Hematopoietic multipotent progenitor cell (in vitro differentiated cells): ENCODE measurements at places on chromosomes 16 and 17. TPM values are rescaled to one million over a fixed set of nuclear protein-coding genes. Genes with fewer than 3 reads are reported as not detected.
A peak's percentile ranks its signal among the peaks of the same experiment; 100 is the strongest.

- peak; percentile 72 for DNase-seq
Measured at GRCh38 chr17:29726715-29727252, 104.1 kb upstream of the CORO6 start.

- peak; percentile 60 for DNase-seq
Measured at GRCh38 chr16:56950881-56951771, 10.6 kb upstream of the CETP start.

UBB gene
- 2,360 TPM for total RNA-seq

- DNase-seq, result peak; percentile 68
Measured at GRCh38 chr17:77425791-77426641, 285.2 kb downstream of the SEC14L1 start.

GRCh38 chr16:26231647-26232046 lies 539.9 kb downstream of the HS3ST4 start:
- DNase-seq, result no peak

DNA sequence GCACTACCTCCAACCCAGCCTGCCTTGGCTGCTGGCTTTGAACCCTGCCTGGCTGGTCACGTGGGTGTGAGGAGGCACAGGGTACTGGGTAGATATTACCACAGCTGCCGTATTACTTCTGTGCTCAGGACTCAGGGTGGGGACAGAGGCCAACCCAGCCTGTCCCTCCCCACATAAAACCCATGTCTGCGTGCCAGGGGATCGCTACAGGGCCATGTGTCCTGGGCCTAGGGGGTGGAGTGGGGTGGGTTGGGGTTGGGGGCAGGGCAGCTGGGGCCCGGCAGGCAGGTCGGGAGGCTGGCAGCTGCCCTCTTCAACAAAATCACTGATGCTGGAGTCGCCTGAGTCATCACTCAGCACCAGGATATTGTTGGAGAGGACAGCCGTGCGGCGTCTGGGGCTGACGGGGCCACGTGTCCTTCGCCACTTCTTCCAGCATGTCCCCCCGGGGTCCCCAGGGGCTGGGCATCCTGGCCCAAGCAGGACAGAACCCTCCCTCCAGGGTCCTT lies 39.7 kb upstream of the PVALEF start:
- DNase-seq, result no peak

TEKT5 gene
- under 0.01 TPM for total RNA-seq

GRCh38 chr17:20256144-20256543 lies 211.2 kb downstream of the LGALS9B start:
- no peak for DNase-seq

GRCh38 chr16:3106205-3106928 lies 6.0 kb upstream of the ZNF205 start:
- DNase-seq, result peak; percentile 91

CRYM gene
- total RNA-seq, result 7.8 TPM

GRCh38 chr16:84565669-84566495 lies 52.0 kb downstream of the COTL1 start:
- no peak for DNase-seq

GRCh38 chr16:13835387-13835786 lies 84.6 kb upstream of the ERCC4 start:
- no peak for DNase-seq

- DNase-seq, result no peak
Measured at GRCh38 chr16:78161023-78161729, 61.7 kb downstream of the WWOX start.

DNA sequence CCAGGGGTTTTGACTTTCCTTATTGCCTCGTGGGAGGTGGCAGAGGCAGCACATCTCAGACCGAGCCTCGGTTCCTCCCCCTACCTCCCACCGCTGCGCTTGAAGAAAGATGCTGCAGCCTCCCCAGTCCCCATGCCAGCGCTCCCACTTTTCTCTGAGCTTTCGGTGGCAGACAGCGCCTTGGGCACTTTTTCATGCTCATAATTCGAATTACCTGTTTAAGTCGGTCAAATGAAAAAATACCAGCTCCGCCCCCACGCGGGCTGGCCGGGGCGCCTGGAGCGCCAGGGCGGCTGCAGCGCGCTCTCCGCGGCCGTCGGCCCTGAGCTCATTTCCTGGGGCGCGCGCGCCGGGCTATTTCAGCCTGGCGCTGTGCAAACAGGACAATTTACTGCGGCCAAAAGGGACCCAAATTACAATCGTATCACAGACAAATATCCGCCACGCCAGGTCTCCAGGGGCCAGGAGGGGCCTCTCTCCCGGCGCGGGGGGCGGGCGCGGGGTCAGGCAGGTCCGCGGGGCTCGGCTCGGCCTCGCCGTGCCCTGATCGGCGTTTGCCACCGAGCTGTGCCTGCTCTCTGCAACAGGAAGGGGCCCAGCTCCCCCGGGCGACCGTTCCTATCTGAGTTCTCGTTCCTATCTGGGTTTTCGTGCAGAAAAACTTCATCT lies 45.0 kb downstream of the SOST start:
- no peak for DNase-seq

DNA sequence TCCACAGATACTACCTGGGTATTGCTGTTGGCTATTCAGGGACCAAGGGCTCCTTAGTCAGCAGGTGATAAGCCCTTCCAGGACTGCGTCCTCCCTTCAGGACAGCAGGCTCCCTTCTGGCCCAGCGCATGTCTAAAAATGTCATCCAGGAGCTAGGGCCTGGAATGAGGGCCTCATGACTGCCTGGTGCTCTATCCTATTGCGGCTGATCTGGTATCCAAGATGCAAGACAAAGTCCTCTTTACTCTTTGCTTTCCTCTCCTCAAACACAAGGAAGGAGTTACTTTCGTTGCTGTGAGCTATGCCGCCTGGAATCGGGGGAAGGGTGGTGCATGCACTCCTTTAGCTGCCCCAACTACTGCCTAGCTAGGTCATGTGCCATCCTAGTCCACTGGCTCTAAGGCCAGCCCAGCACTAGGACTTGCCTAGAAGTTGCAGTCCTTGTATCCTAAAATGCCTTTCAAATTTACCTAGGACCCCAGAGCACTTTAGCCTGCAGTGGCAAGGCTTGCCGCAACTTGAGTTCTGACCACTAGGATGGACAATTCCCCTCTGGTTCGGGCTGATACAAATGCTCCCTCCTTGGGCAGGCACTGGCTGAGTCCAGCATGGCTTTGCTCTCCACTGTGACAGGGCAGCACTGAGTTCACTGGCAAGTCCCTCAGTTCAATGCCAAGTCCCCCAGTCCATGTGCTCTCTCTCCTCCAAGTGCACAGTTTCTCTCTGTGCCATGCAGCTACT lies 10.1 kb upstream of the TMEM219 start:
- DNase-seq, result no peak

DNA sequence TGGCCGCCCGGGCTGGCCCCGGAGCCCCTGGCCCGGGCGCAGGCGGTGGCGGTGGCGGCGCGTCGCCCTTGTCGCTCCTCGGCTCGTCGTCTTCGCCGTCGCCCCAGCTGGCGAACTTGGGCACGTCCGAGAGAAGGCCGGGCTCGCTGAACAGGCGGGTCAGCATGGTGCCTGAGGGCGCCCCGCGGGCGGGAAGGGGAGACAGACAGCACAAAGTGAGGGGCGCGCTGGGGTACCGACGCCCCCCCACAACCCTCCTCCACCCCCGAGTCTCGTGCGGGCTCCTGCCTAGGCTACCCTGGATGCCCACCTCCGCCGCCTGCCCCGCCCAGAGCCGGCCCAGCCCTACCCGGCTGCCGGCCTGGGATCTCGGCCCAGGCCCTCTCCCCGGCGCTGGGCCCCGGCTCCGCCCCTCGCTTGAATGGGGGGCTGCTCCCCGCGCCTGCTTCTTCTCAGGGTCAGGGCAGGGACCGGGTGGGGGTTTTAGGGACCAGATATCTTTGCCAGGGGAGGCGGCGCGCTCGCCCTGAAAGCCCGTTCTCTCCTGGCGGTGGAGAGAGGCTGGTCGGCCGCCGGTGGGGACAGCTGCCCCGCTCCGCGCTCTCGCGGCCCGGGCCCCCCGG lies 1.2 kb downstream of the NEUROD2 start:
- no peak for DNase-seq

GRCh38 chr16:12628536-12628935 lies 175.2 kb downstream of the CPPED1 start:
- DNase-seq, result no peak
